ENCODE measurements at places on chromosomes 7 and 10.
A peak's percentile ranks its signal among the peaks of the same experiment; 100 is the strongest.

DNA sequence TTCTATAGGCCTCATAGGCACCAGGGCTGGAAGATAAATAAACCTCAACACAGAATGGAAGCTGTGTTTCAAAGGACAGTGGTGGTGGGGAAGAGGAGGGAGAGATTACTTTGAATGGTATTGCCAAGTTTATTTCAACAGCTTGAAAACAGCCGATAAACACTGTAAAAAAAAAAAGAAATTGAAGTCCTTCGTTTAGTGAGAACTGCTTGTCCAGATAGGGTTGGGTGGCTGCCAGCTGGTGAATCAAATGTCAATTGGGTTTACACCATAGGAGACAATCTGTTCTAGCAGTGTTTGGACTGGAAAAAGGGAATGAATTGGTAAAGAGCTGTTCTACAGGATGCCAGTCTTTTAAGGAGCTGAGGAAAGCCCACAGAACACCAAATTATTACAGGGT, 254.8 kb downstream of the PHF14 start:
- DNase-seq = peak; percentile 85

DNA sequence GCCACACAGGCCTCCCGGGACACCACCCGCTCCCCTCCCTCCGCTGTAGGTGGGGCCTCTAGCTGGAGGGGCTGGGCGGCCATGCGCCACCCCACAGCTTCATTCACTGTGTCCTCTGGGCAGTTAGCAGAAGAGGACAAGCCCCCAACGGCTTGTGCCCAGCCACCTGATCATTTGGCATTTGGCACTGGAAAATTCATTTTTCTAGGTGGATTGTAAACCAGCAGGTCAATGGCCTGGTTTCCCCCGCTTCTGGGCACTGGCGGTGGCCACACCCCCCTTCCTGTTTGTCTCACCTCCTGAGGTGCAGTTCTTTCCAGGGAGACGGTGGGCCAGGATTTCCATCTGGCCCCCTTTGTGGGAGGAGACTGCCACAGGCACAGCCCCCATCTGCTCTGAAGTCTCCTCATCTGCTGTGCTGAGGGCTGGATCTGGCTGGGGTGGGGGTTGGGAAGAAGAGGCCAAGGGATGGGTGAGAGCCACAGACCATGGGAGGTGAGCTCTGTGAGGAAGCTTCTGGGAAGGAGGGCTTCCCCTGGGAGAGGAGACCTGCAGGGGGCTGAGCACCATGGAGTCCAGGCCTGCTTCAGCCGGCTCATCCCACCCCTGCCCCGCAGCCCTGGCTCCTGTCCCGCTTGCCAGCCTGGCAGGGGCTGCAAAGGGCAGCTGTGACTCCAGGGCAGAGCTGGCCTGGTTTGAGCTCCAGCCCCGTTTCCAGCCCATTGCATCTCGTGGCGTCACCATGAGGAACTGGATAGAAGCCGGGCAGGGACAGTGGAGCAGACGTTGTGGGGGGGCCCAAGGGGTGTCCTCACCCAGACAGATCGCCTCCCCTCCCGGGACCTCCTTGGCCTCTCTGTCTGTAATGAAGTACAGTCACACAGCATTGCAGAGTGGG, 40.1 kb upstream of the SLC29A3 start:
- DNase-seq = peak; percentile 36

- no peak for DNase-seq
Measured at GRCh38 chr10:35889226-35889625, 247.1 kb upstream of the FZD8 start.

DNA sequence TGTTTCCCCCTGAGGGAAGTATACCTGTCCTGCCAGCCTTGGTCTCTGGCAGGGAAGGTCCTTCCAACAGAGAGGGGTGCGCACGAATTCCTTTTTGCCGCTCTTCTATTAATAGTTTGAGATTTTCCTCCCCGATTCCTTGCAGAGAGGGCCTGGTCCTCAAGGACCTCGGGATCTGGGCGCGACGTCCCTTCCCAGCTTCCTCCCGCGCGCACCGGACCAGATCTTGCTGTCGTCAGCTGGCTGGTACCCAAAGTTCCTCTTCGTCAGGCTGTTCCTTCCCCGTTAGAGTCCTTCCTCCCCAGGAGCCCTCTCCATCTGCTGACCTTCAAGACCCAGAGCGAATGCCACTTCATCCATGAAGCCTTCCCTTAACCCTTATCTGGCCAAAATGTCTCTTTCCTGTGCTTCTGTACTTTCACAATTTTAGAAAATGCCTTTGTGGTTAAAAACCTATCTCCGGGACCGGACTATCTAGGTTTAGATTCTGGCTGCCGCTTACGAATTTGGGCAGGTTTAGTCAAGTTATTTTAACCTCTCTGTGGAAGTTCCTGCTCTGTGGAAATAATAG, 851 bp upstream of the GOT1 start:
- DNase-seq = no peak

DNA sequence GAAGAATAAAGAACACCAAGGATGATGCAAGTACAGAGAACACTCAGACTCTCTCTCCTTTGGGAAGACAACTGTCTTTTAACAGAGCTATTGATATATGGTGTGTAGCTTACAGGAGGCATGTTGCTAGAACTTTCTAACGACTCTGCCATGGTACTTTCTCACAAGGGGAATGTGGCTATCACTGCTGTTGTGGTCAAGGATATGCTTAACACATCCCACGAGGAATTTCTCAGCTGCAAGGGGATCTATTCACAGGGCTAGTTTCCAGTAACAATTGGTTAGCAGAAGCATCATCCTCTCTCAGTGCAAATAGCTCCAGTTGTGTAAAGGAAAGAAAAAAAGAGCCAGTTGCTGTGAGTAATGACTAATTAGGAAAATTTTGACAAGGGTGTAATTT, 826.0 kb downstream of the SORCS1 start:
- DNase-seq = no peak
